AG10803 (cell line): ENCODE measurements at places on chromosomes 12 and 14.

DNA sequence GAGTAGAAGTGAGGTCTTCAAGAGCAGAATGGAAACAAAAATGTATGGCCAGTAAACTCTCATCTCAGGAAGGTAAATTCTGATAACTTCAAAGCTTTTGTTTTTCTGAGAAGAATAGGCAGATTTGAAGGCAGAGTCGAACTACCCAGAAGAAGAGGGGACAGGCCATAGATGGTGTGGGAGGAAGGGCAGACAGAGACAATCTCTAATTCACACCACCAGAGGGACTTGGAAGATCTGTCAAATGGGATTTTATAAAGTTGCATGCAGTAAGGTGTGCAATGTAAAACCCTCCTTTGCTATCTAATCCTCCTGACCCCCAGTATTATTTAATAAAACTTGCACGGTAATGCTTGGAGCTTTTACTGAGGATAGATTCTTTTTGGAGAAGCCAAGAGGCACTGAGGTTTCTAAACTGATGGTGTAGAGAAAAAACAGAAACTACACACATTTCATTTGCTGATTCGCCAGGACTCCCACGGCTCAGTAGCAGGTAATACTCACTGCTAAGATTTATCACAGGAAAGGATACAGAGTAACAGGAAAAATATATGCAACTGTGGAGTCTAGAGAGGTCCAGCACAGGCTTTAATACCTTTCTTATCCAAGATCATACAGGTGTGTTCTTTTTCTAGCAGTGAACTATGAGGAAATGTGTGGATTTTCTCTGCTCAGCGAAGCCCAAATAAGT lies 18.3 kb downstream of the SLC38A2 start:
- no peak for DNase-seq

DNA sequence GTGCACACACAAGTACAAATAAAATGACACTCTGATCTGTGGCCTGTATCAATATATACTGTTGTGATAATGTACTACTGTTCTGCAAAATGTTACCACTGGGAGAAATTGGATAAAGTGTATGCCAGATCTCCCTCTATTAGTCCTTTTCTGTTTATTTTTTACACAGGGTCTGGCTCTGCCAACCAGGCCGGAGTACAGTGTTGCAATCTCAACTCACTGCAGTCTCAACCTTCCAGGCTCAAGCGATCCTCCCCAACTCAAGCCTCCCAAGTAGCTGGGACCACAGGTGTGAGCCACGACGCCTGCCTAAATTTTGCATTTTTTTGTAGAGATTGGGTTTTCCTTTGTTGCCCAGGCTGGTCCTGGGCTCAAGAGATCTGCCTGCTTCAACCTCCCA lies 1.9 kb downstream of the NT5DC3 start:
- DNase-seq, result no peak

- peak; percentile 84 for DNase-seq
These were observed 47.9 kb upstream of the NTF3 start for GRCh38 chr12:5384015-5384414.

GRCh38 chr12:4563336-4563735 lies 1.3 kb downstream of the DYRK4 start:
- DNase-seq, result no peak

GRCh38 chr14:69208666-69209065 lies 17.4 kb downstream of the EXD2 start:
- no peak for DNase-seq

- DNase-seq, result no peak
These were observed 56.9 kb upstream of the TCL1A start for GRCh38 chr14:95770777-95771176.
